ENCODE measurements at places on chromosomes 12 and 14.

- DNase-seq = no peak
Measured at GRCh38 chr12:74370608-74371216, 166.9 kb upstream of the ATXN7L3B start.

DNA sequence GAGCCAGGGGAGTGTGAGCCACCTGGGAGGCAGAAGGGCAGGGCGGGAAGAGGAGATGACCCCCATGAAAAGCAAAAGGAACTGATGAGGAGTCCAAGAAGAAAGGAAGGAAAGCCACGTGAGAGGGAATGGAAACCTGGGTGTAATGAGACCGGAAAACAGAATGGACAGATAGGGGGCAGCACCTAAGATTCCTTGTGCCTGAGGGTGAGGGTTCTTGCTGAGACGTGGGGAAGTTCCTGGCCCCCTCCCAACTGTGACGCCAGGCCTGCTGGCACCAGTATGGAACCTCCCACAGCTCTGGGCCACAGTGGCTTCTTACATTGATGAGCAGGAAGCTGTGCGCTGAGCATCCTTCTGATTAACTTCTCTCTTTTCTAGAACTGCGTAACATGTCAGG is 30.8 kb downstream of the TTC7B start:
- DNase-seq = no peak

DNA sequence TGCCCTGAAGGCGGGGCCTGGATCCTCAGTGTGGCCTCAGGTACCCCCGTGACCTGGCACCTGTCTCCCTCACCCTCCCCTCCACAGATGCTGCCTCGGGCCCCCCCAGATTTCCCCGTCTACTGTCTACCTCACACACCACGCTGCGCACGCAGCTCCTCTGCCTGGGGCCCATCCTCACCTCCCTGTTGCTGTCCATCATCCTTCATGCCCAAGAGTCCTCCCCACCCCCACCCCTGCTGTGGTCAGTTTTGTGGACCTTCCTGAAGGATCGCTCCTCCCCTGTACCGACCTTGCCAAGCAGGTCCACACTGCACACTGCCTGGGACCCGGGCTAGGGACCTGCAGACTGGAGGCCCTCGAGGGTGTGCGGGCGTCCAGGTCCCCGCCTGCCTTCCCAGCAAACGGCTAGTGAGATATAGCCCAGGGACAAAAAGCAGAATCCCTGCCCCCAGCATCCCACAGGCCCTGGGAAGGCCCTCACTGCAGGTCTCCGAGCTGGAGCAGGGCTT is 197.4 kb upstream of the DIO3 start:
- DNase-seq = no peak

- DNase-seq = peak; percentile 70
Measured at GRCh38 chr12:20006871-20007730, 361.2 kb upstream of the PDE3A start.

- DNase-seq = no peak
Measured at GRCh38 chr14:24422694-24423601, 6.5 kb downstream of the CBLN3 start.

- DNase-seq = no peak
Measured at GRCh38 chr12:120797677-120798642, 72.3 kb downstream of the ACADS start.

DNA sequence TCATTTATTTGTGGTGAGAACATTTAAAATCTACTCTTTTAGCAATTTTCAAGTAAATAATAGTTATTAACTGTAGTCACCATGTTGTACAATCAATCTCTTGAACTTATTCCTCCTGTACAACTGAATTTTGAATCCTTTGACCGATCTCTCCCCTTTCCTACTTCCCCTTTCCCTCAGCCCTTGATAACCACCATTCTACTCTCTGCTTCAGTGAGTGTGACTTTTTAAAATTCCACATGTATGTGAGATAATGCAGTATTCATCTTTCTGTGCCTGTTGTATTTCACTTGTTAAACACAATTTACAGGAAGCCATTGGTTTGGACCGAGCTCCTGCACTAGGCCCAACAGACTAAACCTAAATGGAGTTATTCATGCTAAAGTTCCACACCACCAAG is 458.9 kb upstream of the PDE3A start:
- no peak for DNase-seq

DNA sequence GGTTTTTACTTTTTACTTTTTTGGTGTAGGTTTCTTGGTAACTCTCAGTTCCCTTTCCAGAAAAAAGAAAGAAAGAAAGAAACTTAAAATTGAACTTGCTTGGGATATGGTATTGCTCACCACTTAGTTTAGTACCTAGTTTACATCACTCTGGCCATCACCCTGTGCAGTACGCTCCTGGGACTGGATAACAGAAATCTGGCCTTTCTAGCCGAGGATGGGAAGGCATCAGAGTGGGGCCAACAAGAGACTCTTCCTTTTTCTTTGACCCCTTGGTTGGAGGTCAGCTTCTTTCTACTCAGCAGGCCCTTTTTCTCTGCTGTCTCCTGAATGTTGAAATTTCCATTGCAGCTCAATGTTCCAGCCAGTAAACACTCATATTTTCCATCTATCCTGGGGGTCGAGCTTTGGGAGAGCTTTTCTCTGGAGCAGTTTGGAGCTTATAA is 156.6 kb downstream of the TGFB3 start:
- DNase-seq = no peak
